GOT3 (cell line): ENCODE measurements at places on chromosomes 12 and 14.

DNA sequence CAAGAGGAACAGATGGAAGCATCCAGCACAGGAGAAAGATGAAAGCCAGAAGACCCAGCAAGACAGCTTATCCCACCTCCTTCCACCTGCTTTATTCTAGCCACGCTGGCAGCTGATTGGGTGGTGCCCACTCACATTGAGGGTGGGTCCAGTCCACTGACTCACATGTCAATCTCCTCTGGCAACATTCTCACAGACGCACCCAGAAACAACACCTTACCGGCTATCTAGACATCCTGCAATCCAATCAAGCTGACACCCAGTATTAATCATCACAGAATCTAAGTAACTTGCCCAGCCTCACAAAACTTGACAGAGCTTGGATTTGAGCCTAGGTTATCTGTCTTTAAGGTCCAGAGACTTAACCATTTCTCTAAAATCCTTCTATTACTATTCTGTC lies 208.9 kb downstream of the PAH start:
- no peak for DNase-seq

DNA sequence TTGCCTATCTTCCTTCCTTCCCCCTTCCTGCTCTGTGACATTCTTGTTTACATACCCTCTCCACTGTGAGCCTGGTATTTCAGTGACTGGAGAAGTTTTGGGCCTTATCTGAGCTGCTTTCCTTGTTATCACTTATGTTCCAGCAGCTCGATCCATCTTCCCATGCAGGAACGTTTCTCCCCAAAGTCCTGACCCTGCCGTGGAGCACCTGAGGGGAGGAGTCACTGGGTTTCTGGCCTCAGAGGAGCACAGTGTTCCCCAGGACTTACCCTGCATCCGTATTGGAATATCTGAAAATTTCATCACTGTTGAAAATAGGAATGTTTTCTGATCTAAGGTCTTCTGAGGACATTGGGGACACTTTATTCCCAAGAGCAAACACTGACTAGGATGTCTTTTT lies 141.8 kb downstream of the CACNA1C start:
- DNase-seq: no peak

- DNase-seq: no peak
Measured at GRCh38 chr14:104599446-104599845, 5.1 kb downstream of the TMEM179 start.

GRCh38 chr12:4044736-4045730 lies 171.8 kb upstream of the PARP11 start:
- DNase-seq: no peak

- DNase-seq: no peak
Measured at GRCh38 chr14:32913725-32914124, 25.0 kb upstream of the NPAS3 start.

GRCh38 chr12:87280893-87281292 lies 748.3 kb downstream of the C12orf50 start:
- no peak for DNase-seq

DNA sequence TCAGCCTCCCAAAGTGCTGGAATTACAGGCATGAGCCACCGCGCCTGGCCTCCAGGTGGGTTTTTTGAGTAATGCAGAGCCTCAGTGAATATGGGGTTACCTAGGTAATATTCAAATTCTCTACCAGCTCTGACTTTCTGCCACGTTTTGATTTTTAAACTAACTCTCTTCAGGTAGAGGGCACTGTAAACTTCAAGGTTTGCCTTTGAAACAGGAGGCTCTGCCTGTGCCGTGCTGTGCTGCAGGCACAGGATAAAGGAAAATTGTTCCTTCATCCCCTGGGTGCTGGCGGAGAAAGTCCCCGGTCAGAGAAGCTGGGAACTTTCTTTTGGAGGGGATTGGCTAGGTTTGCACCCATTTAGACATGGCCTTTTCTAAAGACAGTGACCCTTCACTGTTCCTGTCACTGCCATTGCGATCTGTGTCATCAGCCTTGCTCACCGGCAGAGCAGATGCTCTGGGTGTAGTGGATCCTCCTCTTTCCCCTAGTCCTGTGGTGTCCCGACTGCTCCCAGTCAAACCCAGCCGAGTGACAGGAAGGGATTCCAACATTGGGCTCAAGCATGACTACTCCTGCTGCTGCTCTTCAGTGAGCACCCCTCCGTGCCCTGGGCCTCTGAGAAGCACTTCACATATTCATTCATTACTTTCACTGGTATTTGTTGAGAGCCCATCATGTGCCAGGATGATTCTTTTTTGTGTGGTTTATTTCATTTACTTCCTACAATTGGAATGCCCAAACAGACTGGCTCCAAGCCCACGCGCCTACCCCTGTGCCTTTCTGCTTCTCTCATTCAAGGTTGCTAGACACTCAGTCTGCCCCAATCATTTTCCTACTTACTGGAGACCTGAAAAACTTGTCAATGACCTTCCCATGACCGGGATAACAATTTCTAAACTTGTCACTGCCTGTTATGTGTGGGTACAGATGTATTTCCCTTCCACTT lies 103.6 kb downstream of the TMEM30B start:
- DNase-seq: no peak

DNA sequence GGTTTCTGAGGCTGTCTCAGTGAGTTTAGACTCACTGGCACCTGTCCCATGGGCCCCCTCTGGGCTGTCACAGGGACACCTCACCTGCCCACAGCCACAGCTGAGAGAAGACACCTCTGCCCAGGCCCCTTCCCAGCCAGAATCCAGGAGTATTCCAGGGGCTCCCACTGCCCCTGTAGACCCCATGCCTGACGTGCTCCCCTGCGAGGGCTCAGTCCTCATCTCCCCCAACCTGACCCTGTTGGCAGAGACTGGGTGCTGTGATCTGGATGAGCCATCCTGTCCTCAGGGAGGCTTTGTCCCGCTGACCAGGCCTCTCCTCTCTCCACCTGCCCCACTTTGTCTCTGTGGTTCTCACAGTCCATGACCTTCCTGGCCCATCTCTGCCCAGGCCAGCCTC lies 89.4 kb downstream of the DHRS2 start:
- DNase-seq: no peak

DNA sequence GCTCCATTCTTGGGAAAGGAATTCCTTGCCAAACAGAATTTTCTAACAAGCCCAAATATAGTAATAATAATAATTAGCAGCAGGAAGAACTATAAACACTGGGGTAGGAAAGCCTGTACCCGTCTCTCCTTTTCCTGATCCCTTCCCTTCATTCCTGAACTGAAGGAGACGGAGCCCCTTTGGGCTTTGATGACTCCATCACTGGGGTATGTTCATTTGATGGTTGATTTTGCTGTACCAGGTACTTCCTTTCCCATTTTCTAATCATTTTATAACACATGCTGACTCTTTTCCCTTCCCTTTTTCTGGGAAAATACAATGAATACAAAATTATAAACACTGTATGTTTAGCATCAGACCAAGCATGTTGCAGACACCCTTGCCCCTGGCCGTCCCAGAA lies 3.6 kb upstream of the RCOR1 start:
- no peak for DNase-seq
